Stimulated activated CD4-positive, alpha-beta T cell treated with anti-CD3 and anti-CD28 coated beads, Interleukin-4, amount 100 ng/mL, for 48 hours (primary cell): ENCODE measurements at places on chromosomes 7 and 10.

DNA sequence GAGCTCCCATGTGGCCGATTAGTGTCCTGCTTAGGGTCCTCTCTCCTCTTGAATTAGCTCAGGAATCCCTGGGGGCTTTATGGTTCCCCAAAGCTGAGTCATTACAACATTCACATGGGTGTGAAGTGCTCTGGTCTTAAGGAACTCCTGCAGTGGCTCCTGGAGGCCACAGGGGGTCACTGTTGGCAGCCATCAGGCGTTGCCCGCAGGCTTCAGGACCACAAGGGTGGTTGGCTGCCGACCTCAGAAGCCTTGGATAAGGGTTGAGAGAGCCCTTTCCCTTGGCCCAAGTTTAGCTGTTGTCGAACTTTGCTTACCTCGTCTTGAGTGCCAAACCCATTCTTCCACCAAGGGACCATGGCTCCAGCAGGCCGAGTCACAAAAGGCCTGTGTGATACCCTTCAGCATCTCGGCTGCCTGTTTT is 61.7 kb downstream of the SH2D4B start:
- DNase-seq: peak; percentile 16

- DNase-seq: no peak
These were observed 433.0 kb downstream of the ANKRD7 start for GRCh38 chr7:118657391-118658005.

- no peak for DNase-seq
These were observed 1110.8 kb upstream of the POT1 start for GRCh38 chr7:126040114-126041045.

GRCh38 chr10:47346581-47347302 is 1.4 kb upstream of the RBP3 start:
- no peak for DNase-seq

DNA sequence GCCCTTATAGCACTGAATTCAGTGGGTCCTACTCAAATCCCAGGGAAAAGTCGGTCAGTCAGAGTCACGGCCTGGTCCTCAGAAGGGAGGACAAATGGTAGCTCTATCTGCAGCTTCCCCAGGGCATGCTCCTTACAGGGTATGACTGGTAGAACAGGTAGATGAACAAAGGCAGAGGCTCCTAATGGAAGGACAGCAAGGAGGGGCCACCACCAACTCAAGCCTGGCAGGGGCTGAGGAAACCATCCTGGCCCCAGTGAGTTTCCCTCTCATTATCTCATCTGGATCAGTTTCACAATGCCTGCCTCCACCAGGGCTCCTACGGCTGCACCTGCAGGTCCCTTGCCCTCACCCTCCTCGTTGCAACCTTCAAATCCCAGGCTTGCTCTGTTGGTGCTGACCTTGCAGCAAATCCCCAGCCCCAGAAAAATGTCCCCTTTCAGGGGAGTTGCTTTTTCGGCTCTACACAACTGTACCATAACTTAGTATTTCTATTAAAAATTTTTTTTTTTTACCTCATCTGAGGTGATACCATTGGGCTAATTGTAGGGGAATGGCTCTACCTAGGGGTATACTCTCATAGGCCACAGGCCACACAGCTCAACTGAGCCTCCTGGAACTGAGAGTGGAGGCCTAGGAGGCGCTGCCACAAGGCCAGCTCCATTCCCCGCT is 2.4 kb upstream of the MYO1G start:
- peak; percentile 54 for DNase-seq

DNA sequence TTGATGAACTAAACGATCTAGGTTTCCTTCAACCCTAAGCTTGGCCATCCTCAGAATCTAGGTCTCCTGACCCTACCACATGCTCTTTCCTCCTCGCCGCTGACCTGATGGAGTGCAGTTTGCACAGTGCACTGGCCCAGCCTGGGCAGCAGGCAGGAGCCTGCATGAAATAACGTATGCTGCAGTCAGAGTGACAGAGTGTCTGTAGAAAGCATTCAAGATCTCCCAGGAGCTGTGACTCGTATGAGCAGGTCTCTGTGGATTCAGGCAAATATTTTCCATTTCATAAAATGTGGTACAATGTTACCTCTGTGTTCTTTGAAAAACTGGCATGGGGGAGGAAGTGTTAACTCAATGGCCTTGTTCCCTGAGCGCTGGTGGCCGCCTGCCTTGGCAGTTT is 441.8 kb downstream of the RPS24 start:
- no peak for DNase-seq

- no peak for DNase-seq
These were observed 18.1 kb downstream of the RAPGEF5 start for GRCh38 chr7:22338877-22339276.

DNA sequence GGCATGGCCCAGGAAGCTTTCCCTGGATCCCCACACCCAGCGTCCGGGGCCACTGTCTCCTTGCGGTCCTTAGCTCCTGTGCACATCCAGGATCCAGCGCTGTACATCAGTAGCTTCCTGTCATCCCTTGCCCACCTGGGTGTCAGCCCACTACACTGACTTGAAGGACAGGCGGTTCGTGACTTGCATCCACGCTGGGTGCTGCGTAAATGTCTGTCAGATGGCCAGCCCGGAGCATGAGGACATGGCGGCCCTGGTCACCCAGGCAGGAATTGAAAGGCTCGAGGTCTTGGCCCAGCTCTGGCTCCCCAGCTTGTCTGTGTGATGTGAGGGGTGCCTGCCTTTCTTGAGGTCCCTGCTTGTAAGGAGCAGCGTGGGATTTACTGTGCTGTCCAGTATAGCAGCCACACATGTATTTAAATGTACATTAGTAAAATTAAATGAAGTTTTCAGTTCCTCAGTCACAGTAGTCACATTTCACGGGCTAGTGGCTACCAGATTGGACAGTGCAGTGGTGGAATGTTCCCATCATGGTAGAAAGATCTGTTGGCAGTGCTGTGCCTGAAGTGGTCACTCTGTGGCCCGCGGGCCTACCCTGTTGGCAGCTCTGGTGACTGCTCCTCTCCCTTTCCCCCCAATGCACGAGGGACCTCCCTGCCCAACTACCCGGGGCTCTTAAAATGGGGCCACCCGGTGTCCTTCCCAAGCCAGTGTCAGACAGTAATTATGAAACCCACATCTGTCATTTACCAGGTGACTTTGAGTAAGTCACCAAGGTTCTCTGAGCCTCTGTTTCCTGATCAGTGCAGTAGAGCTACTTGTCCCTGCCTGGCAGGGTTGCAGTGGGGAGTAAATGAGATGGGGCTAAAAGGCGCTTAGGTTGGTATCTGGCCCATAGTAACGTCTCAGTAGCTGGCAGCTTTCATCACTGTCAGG is 97.8 kb upstream of the PPIF start:
- DNase-seq: no peak

DNA sequence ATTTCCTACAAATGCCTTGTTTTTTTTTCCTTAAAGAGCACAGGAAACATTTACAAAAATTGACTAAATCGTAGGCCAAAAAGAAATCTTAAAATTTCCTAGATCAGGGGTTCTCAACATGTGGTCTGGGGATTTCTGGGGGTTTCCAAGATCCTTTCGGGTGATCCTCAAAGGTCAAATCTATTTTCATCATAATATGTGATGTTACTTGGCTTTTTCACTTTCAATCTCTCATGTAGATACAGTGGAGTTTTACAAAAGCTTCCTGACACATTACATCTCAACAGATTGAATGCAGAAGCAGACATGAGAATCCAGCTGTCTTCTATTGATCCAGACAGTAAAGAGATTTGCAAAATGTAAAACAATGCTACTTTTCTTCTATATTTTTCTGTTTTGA is 497.3 kb downstream of the INHBA start:
- DNase-seq: no peak

GRCh38 chr7:22406715-22407114 is 49.8 kb upstream of the RAPGEF5 start:
- no peak for DNase-seq

DNA sequence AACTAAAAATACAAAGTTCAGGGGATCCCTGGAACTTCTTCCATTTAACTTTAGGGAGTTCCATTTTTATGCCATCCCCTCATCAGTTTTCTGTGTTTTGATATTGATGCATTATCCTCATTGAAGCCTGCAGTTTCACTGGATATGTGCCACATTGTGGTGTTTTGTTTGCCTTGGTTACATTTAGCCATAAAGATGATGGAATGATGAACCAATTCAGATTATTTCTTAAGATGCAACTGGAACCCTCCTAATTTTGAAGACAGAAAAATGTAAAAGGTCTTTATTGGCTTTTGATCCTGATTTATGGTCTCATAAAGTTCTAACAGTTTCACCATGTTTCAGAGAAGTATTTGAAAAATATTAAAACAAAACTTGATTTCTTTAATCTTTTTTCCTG is 314.2 kb upstream of the KLF6 start:
- DNase-seq: no peak

DNA sequence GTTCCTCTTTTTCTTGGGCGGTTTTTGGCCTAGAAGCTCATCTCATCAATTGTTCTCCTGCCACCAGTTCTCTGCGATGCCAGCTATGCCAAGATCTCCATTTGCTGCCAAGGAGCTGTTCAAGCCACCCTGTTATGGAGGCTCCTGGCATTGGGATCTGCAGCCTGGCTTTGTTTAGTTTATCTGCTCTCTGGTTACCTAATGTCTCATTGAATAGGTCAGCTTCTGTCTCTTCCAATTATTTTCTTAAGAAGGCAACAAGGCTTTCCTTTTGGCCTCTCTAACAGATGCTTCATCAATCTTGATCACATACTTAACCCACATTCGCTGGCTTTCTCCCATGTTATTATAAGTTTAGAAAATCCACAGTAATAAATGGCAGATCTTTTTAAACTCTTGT is 20.6 kb upstream of the SDK1 start:
- no peak for DNase-seq

DNA sequence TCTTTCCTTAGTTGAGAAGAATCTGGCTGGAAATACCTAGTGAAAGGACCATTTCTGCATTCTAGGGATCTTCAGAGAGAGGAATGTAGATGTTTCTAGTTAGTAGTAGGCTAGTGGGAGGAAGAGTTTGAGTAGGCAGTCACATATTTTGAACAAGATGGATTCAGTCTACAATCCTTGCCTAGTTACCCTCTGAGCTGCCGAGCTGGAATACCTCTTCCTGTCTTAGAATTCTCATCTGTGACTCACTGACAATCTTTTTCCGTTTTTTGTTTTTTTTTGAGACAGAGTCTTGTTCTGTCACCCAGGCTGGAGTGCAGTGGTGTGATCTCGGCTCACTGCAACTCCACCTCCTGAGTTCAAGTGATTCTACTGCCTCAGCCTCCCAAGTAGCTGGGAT is 30.7 kb upstream of the PLPP4 start:
- DNase-seq: no peak

DNA sequence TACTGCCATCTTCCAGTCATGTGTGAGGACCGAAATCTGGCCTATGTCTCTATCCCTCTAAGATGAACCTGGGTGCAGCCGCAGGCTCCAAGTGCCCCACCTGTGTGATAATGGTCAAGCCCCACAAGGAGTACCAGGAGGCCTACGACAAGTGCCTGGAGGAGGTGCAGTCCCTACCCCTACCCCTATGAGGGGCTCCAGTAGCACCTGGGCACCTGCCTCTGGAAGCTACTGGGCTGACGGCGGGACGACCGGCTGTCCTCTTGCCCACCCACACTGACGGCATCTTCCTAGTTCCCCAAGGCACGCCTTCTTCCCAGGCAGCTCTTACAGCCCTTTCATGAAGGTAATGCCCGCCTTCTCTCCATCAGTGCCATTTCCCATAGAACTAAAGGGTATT is 47.4 kb downstream of the HOXA1 start:
- no peak for DNase-seq

DNA sequence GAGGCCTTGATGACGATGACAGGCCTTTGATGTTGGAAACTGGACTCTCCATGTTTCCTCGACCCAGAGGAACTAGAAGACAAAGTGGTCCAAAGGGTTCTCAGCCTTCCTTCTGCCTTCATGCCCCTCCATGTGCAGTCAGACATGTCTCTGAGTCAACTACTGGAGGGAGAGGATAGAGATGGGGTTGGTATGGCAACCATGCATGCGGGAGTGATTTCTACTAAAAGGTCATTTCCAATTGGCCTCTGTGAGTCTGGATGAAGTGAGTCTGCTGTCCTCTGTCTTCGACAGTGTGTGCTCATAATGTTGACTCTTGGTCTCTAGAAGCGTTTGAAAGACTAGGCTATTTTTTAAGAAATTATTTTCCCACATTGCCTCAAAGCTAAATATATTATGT is 29.2 kb downstream of the STK17A start:
- DNase-seq: no peak

DNA sequence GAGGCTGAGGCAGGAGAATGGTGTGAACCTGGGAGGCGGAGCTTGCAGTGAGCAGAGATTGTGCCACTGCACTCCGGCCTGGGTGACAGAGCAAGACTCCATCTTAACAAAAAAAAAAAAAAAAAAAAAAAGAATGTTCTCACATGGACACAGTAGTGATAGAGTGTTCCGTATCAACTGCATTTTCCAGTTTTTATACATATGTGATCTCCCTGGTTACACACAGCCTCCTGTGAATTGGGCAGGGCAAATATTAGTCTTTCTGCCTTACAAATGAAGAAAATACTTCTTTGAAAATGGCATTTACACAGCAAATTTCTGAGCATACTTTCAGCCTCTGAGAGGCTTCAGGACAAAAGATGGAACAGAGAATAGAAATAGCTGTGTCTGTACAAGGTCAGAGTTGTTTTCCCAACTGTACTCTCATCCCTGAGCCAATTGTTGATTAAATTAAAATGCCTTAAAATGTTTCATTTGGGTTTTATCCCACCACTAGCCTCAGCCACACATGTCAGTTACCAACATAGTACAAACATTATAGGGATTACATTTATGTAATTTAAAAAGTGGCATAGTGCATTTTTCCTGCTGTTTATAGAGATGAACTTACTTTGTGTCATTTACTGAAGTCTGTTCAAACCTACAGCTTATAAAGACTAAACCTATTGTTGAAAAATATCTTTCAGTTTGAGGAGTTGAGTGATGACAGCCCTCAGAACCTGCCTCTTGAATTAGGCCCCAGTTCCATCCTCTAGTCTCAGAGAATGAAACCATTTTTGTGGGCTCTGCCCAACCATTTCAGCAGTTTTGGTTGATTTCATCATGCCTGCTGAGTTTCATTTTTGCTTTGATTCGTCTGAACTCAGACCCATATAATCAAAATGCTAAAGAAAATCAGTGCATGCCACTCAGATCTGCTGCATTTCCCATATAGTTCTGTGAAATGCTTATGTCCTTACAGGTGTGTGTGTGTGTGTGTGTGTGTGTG is 609.4 kb upstream of the C7orf33 start:
- no peak for DNase-seq

DNA sequence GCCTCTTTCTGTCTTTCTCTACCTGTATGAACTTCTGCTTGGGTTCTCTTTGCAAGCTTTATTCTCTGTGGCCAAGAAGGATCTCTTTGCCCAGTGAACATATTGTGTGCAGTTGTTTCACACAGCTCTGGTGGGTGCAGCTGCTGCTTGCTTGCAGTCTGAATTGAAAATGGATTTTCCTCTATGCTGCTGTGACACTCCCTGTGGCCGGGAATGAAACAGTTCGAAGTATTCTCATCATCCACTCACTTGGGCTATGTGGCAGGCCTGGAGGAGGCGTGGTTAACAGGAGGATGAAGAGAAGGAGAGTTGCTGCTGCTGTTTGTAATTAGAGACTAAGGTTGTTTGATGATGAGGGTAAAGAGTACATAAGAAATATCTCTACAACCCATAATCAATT is 28.4 kb upstream of the ITGA8 start:
- no peak for DNase-seq
